ENCODE measurements at places on chromosomes 2 and 18.

GRCh38 chr2:147614979-147615470 lies 229.8 kb upstream of the ACVR2A start:
- no peak for DNase-seq

GRCh38 chr2:69278366-69278765 lies 108.7 kb downstream of the GFPT1 start:
- DNase-seq: no peak

GRCh38 chr2:68428126-68428525 lies 39.0 kb downstream of the FBXO48 start:
- DNase-seq: no peak

DNA sequence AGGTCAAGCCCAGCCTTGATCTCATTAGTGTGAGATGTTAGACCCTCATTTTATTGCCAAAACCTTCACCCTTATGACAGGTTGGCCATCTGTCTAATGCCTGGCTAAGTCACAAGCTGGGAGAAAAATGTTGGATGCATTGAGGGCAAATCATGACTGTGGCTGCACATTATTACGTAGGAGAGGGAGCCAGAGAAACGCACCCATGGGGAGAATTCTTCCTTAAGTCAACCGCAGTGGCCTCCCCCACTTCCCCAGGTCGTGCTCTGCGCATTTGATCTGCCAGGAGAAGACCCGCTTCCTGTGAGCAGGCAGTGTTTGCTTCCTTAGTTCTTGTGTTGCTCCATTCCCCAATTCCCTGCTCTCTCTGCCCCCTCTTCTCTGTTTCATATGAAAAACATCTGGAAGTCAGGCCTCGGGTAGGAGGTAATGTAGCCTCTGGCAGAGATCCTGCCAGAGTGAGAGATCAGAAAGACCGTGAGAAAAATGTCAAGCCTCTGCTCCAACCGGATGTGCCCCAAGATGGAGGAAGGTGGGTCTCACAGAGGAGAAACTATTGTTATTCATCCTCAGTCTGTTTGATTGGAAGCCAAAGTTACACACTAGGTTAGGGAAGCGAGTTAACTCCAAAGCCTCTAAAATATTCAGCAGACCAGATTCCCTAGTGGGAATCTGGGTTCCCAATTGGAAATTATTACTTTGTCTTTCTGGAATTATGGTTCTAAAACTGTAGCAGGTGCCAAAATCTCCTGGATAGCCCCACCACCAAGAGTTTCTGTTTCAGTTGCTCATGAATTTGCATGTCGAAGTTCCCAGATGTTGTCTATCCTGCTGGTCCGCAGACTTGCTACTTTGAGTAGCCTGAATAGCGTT lies 144.3 kb upstream of the PELI1 start:
- no peak for DNase-seq

GRCh38 chr2:127681288-127681804 lies 6.0 kb upstream of the LIMS2 start:
- no peak for DNase-seq

GRCh38 chr2:75071766-75072165 lies 113.3 kb downstream of the POLE4 start:
- no peak for DNase-seq

DNA sequence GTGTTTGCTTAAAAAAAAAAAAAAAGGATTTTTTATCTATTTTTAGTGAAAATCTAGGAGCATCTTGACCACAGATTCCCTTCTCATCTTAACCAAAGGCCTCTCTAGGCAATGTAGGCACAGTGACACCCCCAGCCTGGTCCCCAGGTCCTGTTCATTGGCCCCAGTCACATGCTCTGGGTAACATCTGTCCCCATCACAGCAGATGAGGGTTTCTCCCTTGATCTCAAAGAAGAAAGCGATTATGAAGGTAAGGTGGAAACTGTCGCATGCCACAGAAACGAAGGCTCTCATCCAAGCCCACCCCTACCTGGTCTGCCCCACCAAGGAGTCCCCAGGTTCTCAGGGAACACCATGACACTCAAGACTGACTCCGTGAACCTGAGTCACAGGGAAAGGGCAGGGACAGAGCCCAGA lies 4.7 kb downstream of the HS6ST1 start:
- DNase-seq: no peak

GRCh38 chr2:172722481-172722880 lies 13.2 kb upstream of the RAPGEF4 start:
- DNase-seq: peak; percentile 73

DNA sequence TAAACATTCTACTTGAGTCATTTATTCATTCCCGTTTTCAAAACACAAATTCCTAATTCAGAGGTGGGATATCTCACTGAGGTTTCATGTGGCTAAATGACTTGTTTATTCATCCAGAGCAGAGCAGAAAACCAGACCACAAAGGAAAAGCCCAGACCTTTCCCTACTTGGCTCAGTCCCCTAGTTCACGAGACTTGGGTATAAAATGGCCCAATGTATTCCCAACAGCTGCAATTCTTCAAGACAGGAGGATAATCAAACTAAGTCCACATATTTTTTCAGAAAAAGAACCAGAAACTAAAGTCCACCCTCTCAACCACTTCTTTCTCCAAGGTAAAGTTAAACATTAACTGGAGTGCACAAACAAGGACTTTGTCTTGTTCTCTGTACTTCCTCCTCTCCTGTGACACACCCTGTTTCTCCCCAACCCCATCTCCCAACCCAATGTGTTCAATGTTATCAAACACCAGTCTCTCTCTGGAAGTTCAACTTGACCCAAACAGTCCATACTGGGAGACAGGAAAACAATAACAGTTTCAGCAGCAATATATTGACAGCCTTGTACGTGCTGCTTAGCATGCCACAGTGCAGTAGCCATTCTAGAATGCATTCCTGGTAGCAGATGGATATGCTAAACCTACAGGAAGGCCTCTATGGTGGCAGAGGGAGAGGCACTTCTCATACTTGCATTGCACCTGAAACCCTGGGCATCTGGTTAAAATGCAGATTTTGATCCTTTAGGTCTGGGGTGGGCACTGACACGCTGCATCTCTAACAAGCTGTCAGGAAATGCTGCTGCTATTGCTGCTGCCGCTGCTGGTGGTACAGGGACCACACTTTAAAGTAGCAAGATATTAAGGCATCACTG lies 110.7 kb downstream of the INO80D start:
- no peak for DNase-seq

- DNase-seq: no peak
Measured at GRCh38 chr2:134392442-134393074, 138.7 kb downstream of the MGAT5 start.

GRCh38 chr2:173874894-173875237 lies 90.3 kb downstream of the SP3 start:
- DNase-seq: no peak

- DNase-seq: no peak
Measured at GRCh38 chr2:221716426-221717303, 144.6 kb upstream of the EPHA4 start.

- no peak for DNase-seq
Measured at GRCh38 chr2:20633001-20633400, 17.9 kb downstream of the HS1BP3 start.

DNA sequence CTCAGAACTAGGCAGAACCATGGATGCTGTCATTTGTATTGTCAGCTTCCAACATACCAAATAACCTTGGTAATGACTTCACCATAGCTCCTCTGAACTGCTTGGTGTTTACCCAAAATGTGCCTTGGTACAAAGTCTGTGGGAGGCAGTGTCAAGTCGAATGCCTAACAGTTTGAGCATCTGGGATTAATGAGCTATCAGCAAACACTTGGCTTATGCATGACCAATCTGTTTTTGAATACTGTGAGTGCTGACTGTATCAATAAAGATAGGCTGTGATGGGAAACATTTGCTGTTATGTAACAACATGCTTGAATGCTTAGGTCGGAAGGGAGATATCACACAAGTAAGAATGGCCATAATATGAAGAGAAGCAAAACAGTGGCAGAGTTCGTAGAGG lies 455.4 kb downstream of the CMPK2 start:
- DNase-seq: no peak

- DNase-seq: no peak
Measured at GRCh38 chr2:202035941-202036372, 2.3 kb downstream of the FZD7 start.

- no peak for DNase-seq
Measured at GRCh38 chr2:102235491-102235890, 48.7 kb downstream of the IL1RL2 start.

- DNase-seq: no peak
Measured at GRCh38 chr2:39290433-39290832, 46.7 kb upstream of the CDKL4 start.

- no peak for DNase-seq
Measured at GRCh38 chr2:8644605-8645175, 37.2 kb upstream of the ID2 start.

- DNase-seq: no peak
Measured at GRCh38 chr2:156083763-156084493, 248.6 kb downstream of the NR4A2 start.

DNA sequence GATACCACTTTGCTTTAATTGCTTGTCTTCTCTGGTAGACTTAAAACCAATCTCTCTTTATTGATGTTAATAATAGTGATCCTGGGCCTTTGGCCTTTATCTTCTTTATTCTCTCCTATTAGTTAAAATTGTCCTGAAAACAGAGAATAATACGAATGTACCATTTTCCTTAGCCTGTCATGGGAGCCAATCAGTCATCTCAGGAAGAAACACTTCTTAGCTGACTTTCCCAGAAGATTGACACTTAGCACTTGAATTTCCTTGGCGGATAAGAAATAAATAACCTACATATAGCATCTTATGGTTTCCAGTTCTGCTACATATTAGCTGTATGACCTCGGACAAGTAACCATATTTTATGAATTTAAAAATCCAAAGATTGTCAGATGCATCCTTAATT lies 338.4 kb upstream of the SLC14A2 start:
- no peak for DNase-seq

- no peak for DNase-seq
Measured at GRCh38 chr2:193895226-193895625, 1700.5 kb upstream of the TMEFF2 start.

Data from NCI-H1105 treated with DMSO at 0.1 percent for 48 hours (cell line).